ENCODE measurements at places on chromosomes 11 and 22.

GRCh38 chr11:69251639-69252489, 42.1 kb upstream of the MYEOV start:
- DNase-seq: no peak

DNA sequence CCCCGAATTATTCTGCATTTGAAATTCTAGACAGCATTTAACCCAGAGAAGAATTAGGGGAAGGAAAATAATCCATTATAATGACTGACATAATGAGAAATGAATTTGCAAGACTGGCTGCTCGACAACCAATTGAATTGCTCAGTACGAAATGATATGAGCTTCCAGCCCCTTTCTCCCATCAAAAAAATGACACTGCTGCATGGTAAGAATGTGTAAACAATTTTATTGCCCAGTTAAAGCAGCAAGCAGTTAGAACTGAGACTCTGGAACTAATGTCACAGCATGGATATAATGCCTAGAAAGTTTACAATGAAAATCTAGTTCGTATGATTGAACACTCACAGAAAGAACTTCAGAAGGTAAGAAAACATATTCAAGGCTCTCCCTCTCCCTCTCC, 24.7 kb upstream of the PCF11 start:
- no peak for DNase-seq

DNA sequence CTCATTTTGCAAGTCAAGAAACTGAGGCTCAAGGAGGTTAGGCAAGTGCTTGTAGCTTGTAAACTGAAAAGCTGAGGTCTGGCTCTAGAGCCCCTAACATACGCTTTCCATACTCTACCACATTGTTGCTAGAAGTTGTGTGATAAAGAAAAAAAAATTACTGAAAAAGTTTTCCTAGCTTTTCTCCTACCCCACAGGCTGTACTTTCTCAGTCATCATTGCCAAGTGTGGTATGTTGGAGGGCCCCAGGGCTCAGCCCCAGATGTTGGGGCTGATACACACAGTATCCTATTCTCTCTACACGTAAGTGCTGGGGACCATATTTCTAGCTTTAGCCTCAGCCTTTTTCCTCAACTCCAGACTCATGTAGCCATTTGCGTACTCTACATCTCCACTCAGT, 16.0 kb downstream of the KREMEN1 start:
- no peak for DNase-seq

DNA sequence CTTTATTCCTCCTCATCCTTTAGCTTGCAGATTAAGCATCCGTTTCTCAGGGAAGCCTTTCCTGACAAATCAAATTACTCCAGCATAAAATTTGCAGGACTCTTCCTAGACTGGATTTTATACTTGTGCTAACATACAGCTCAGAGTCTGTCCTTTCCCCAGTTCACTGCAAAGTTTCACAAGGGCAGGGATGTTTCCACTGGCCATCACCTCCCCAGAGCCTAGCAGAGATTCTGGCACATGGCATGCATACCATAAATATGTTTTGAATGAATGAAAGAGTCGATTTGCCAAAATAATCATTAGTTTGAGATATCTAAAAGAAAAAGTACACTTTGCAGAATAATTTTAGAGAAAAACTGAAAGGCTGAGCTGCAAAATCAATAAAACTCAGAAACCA, 10.6 kb downstream of the MSANTD4 start:
- DNase-seq: no peak

GRCh38 chr22:47919001-47919441, 1156.6 kb downstream of the TBC1D22A start:
- DNase-seq: peak; percentile 83

Measured in NCI-H2171 treated with DMSO at 0.1 percent for 48 hours (cell line).